Activated T-cell treated with anti-CD3 and anti-CD28 coated beads, Interleukin-2, amount 50 U/mL, for 24 hours (primary cell): ENCODE measurements at places on chromosomes 3 and 15.

DNA sequence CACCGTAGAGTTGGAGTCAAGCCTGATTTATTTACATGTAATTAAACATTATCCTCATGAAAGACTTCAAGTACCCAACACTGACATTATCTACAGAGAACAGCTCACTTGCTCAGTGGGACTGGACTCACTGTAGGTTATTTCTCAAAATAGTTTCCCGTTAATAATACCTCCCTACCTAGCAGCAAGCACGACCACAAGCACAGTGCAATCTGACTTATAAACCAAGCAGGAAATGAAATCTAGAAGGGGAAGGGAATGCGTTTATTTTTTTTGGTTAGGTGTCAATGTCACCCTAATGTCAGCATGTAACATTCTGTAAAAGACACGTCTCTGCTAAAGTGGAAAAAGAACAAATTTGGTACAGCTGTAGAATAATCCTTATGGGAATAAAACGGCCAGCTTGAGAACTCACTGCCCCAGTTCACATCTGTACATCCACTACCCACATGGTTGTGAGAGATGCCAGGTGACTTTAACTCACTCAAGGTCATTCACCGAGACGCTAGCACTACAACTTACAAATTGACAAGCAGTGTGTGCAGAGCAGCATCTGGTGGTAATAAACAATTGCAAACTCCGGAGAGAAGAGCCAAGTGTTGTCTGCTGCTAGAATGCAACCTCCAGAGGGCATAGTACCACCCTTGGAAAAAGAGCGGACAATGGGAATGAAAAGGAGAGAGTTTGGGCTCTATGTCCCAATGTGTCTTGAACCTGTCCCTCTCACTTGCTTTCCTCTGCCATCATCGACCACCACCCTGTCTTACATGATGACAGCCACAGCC lies 242.5 kb downstream of the CADPS start:
- H3K27me3 ChIP-seq: peaks cover 6% of the 10 kb centered on the region
- H3K4me1 ChIP-seq: no peaks in the 10 kb centered on the region
- no peak overlapping the region for H3K27ac ChIP-seq
- no peaks in the 10 kb centered on the region for H3K36me3 ChIP-seq

DNA sequence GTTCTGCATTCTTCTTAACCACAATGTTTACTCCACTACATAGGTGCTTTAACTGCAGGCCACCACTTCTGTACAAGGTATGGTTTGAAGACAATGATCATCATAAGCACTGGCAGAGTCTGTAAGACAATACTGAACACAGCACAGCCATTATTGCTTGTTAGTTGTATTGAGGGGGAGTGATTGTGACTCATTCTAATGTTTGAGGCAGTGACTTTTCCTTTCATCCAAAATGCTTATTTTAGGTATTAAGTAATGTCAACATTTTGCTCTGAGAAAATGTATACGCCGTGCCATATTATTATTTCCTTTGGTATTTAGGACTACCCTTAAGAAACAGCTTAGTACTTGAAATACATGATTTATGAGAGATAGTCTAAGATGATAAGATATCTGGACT lies 618.2 kb upstream of the ZNF717 start:
- no peak overlapping the region for H3K27ac ChIP-seq
- no peak overlapping the region for H3K4me3 ChIP-seq
- DNase-seq: no peak
- H3K27me3 ChIP-seq: no peaks in the 10 kb centered on the region

DNA sequence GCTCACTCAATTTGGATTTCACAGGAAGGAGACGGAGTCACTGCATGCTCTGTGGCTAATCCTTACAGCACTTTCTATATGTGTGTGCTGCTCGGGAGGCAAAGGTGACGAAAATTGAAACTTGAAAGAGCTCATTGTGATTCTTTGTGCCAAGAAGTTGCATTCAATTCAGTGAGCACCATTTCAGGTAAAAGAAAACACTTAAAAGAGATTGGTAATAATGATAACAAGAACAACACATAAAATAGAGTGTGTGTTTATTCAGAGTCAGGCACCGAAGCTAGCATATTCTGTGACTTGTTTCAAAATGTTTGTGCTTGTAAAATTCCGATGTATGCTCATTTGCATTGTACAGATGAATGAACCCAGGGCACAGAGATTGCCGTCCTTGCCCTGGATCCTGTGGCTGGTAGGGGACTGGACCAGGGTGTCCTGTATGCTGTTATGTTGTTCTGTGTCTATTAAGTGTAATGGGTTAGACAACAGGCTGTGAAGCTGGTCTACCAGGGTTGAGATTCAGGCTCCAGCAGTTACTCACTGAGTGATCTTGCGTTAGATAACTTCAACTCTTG lies 193.3 kb upstream of the PROK2 start:
- peaks cover 47% of the 10 kb centered on the region for H3K27me3 ChIP-seq
- H3K4me1 ChIP-seq: peaks cover 46% of the 10 kb centered on the region
- H3K27ac ChIP-seq: peak overlapping the region; percentile 92
- no peak for DNase-seq
- H3K4me3 ChIP-seq: peak overlapping the region; percentile 26

DNA sequence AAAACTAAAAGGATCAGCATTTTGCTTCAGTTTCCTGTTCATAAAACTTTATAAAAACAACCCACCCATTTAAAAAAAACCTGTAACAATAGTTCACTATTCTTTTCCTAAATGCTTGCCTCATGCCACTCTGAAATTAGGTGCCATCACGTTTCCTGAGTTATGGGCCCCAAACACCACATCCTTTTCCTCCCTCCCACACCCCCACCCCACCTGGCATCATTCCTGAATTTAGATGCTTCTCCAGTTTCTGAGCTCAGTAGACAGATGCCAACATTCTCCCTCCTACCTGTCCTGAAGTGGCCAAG lies 11.9 kb upstream of the ARHGEF3 start:
- H3K36me3 ChIP-seq: no peaks in the 10 kb centered on the region
- peak overlapping the region; percentile 58 for H3K27ac ChIP-seq

- H3K36me3 ChIP-seq: no peaks in the 10 kb centered on the region
- no peak overlapping the region for H3K27ac ChIP-seq
- no peaks in the 10 kb centered on the region for H3K4me1 ChIP-seq
- peaks cover 16% of the 10 kb centered on the region for H3K27me3 ChIP-seq
- H3K4me3 ChIP-seq: no peak overlapping the region
- no peak for DNase-seq
Measured at GRCh38 chr15:83993591-83993990, 242.0 kb upstream of the GOLGA6L4 start.

DNA sequence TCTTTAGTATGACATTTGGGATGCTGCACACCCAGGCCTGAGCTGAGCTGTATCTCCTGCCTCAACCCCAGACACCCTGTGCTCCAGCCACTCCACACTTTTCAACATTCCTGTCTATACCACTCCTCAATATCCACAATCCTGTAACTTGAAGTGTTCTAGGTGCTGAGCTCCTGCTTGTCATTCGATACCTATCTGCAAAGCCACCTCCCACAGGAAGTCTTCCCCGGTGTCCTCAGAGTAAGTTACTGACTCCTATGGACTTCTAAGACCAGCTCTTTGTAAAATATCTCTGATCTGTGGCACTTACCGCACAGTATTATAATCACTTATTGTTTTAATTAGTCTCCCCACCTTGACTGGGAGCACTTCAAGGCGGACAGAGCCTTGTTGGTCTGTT lies 1.2 kb upstream of the CAV3 start:
- H3K27me3 ChIP-seq: peaks cover 11% of the 10 kb centered on the region
- H3K36me3 ChIP-seq: no peaks in the 10 kb centered on the region
- H3K27ac ChIP-seq: no peak overlapping the region

DNA sequence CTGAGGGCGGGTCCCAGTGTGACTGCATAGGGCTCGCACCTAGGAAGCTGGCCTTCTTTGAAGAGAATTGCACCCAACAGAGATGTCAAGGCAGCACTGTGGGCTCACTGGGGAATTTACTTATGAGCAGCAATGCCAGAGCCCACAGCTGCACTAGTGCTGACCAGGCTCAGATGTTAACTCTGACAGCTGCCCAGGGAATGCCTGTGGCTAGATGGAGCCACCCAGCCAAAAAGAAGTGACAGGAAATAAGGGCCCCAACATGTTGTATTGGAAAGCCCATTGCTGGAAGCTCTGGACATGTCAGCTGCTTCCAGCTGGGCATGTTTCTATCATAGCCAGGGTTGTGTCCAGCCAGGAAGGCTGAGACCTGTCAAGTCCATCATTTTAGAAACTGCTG lies 90.9 kb upstream of the ZNF280D start:
- H3K36me3 ChIP-seq: no peaks in the 10 kb centered on the region
- H3K4me3 ChIP-seq: no peak overlapping the region
- no peaks in the 10 kb centered on the region for H3K27me3 ChIP-seq
- H3K4me1 ChIP-seq: no peaks in the 10 kb centered on the region
- DNase-seq: no peak

- H3K4me3 ChIP-seq: no peak overlapping the region
- no peak for DNase-seq
- H3K27ac ChIP-seq: no peak overlapping the region
- H3K27me3 ChIP-seq: no peaks in the 10 kb centered on the region
Measured at GRCh38 chr15:75061272-75061671, 37.9 kb downstream of the PPCDC start.

DNA sequence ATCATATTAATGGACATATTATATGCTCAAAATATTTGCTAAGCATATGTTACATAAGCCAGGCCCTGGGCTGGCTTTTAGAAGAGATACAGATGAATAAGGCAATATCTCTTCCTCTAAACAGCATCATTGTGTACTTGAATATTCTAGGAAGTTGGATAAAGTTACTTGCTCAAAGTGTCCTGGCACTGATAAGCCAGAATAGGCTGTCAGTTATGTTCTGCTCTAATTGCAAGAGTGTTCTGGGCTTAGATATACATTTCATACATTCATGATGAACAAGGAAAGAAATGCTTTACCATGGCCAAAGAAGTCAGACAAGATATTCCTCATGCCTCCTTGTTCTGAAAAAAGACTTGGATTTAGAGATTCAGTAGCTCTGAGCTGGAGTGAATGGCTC lies 40.7 kb downstream of the KBTBD12 start:
- peaks cover 21% of the 10 kb centered on the region for H3K27me3 ChIP-seq
- no peak overlapping the region for H3K27ac ChIP-seq
- no peak overlapping the region for H3K4me3 ChIP-seq
- no peaks in the 10 kb centered on the region for H3K36me3 ChIP-seq

- no peaks in the 10 kb centered on the region for H3K4me1 ChIP-seq
- no peak overlapping the region for H3K4me3 ChIP-seq
- no peaks in the 10 kb centered on the region for H3K27me3 ChIP-seq
- DNase-seq: no peak
Measured at GRCh38 chr3:187721055-187721454, 18.7 kb upstream of the RTP2 start.

DNA sequence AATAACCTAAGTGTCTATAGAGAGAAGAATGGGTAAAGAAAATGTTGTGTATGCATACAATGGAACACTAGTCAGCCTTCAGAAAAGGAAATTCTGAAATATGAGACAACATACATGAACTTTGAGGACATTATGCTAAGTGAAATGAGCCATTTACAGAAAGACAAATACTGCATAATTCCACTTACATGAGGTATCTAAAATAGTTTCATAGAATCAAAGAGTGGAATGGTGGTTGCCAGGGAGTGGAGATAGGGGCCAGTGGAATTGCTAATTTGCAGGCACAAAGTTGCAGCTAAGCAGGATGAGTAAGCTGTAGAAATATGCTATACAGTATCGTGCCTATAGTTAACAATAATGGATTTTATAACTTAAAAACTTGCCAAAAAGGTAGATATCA lies 779.6 kb upstream of the ARPP21 start:
- H3K36me3 ChIP-seq: no peaks in the 10 kb centered on the region
- H3K4me3 ChIP-seq: no peak overlapping the region
- no peak for DNase-seq
- H3K4me1 ChIP-seq: no peaks in the 10 kb centered on the region

DNA sequence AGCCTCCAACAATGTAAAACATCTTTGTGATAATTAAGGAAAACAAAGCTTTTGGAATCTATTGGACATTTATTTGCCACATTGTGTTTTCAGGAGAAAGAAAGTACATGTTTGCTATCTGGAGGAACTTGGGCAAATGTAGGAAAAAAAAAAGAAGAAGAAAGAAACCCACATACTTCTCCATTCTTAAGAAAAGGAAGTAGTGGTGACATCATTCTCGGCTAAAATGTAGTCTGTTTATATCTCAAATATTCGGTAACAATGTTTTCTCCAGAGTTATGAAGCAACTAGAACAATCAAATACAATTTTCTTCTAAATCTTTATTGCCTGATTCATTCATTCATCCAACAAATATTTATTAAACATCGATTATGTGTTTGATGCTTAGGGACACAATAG lies 2.3 kb upstream of the TGFBR2 start:
- peak overlapping the region; percentile 85 for H3K4me3 ChIP-seq
- H3K4me1 ChIP-seq: peaks cover 59% of the 10 kb centered on the region
- H3K27ac ChIP-seq: peak overlapping the region; percentile 93

DNA sequence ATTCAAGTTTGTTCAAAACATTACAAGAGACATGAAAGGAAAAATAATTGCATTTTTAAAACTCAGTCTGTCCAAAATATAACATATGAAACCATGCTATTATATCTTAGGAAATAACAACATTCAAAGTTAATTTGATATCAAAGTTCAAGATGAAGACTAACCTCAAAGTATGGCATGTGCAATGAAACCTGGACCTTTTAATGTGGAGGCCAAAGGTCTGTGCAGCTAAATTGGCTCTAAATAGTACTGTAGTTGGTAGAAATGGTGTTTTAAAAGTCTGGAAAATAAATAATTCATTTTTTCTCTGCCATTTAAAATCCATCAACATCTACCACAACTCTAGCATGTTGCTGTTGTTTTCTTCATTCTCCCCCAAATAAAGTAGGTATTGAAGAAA lies 8.7 kb downstream of the GRAMD1C start:
- H3K36me3 ChIP-seq: no peaks in the 10 kb centered on the region
- H3K4me3 ChIP-seq: no peak overlapping the region
- no peak for DNase-seq
- H3K27ac ChIP-seq: no peak overlapping the region
